Activated T-cell treated with anti-CD3 and anti-CD28 coated beads for 48 hours (primary cell): ENCODE measurements at places on chromosomes 6 and 20.

DNA sequence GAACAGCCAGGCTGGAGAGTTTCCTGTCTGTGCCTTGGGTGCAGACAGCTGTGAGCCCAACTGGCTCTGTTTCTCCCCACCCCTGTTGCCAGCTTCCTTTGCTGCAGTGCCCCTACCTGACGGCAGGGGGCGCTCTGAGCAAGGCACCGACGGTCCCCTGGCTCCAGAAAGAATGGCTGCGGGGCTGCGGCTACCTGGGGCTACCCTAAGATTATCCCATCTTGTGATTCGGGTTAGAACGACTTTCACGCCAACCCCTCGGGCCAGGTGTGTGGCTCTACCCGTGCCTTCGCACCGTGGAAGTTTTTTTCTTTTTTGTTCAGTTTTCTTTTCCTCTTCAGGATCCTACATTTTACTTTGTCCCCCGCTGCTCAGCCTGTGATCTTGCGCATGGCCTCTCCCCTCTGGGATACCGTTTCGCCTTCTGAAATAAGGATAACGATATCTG is 33.4 kb upstream of the AAR2 start:
- peak; percentile 72 for DNase-seq

DNA sequence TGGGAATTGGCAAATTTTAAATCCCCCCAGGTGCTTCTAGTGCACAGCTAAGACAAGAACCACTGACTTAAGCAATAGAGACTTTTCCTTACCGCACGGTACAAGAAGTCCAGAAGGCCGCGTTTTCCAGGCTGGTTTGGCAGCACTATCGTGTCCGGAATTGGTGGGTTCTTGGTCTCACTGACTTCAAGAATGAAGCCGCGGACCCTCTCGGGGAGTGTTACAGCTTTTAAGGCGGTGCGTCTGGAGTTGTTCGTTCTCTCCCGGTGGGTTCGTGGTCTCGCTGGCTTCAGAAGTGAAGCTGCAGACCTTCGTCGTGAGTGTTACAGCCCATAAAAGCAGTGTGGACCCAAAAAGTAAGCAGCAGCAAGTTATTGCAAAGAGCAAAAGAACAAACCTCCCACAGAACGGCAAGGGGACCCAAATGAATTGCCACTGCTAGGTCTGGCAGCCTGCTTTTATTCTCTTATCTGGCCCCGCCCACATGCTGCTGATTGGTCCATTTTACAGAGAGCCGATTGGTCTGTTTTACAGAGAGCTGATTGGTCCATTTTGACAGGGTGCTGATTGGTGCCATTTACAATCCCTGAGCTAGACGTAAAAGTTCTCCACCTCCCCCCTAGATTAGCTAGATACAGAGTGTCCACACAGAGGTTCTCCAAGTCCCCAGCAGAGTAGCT is 264.5 kb downstream of the PREX1 start:
- DNase-seq: no peak

DNA sequence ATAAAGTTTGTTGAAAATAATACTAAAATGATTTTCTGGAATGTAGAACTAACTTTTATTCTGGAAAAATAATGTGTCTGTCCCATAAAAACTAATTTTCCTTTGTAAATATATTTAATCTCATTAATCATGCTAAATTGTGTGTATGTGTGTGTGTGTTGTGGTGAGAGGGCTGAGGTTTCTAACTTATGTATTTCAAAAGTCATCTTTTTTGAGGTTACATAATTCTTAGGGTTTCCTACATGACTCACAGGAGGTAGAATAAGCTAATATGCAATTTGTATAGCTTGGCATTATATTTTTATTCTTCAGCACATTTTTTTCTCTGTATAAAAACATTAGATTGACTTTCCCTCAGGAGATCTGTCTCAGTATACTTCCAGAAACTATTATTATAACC is 64.1 kb upstream of the CLVS2 start:
- DNase-seq: no peak

- DNase-seq: no peak
Observed at GRCh38 chr6:64724091-64724490, 982.9 kb downstream of the EYS start.

DNA sequence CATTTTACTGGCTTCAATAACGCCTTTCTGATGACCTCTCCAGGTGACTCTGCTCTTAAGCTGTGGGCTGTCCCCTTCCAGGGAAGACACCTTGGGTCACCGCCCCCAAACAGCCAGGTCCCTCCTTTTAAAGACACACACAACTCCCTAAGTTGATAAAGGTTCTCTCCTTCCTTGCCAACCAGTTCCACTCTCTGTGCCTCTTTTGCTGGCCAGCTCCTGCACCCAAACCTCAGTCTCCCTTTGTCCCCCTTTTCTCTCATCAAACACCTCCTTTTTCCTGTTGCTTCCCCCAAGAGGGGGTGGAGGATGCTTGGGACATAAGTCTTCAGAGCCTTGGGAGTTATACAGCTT is 1.0 kb downstream of the NCOA6 start:
- peak; percentile 67 for DNase-seq

DNA sequence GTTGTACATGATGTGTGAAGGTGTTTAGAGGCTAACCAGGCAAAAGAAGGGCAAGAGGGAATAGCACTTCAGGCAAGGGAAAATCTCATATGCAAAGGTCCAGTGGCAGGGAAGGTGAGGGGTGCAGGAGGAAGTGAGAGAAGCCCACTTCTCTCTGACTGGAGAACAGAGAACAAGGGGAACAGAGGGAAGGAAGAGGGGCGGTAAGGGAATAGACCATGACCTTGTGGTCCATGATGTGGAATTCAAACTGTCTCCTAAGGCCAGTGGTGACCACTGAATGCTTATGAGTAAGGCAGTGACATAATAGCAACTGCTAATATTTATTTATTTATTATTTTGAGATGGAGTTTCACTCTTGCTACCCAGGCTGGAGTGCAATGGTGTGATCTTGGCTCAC is 20.6 kb upstream of the SLC9A8 start:
- DNase-seq: no peak

GRCh38 chr6:16355699-16356446 is 117.5 kb downstream of the GMPR start:
- DNase-seq: no peak

DNA sequence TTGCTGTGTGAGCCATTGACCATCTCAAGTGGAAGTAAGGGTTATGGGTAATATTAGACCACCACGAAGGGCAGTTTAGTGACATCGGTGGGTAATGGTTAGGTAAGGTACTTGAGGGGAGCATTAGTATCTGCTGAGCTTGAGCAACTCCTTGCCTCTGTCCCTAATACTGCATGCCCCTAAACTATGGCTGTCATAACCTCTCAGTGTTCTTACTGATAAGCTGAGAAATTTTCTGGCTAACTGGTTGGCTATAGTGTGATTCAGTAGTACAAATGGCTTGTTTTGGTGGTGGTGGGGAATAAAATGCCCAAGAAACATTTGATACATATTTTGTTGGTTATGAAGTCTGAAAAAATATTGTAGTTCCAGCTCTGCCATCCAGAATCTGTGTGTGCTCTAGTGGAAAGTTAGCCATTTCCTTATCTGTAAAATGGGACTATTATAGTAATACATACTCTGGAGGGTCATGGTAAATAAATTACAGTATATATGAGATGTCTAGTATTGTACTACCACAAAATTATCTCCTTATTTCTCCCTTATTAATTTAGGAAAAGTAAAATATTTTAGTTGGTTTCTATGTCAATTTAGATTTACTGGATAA is 113.1 kb downstream of the NCOA3 start:
- DNase-seq: no peak

DNA sequence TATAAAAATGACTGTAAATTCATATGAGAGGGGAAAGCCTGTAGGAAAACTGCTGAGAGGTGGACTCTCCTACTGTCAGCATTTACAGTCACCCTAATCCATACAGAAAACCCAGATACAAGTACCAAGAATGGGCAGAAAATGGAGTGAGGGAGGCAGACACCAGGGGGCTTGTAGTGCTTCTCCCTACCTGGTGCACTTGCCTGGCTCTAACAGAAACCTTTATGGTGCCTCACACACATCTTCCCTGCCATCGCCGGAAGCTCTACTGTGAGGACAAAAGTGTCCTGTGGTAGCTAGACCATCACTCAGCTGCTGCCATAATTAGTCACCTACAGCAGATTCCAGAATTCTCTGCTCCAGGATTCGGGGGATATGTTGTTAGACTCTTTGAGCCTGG is 441.3 kb downstream of the TFAP2B start:
- no peak for DNase-seq

DNA sequence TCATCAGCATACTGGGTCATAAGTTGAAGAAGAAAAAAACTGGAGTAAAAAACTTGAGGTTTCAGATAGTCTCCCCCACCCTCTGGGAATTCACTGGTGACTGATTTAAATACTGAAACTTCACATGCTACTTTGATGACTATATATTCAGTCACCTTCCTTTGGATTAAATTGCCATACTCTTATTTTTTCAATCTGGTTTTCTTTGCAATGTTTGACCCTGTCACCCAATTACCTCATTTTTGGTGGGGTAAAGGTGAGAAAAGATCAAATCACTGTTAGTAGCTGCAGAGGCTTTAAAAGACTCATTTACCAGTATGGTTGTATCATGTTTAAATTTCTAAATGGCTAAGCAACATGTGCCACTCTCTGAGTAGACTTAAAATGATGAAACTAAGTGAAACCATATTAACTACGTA is 862.7 kb upstream of the FLRT3 start:
- DNase-seq: no peak

DNA sequence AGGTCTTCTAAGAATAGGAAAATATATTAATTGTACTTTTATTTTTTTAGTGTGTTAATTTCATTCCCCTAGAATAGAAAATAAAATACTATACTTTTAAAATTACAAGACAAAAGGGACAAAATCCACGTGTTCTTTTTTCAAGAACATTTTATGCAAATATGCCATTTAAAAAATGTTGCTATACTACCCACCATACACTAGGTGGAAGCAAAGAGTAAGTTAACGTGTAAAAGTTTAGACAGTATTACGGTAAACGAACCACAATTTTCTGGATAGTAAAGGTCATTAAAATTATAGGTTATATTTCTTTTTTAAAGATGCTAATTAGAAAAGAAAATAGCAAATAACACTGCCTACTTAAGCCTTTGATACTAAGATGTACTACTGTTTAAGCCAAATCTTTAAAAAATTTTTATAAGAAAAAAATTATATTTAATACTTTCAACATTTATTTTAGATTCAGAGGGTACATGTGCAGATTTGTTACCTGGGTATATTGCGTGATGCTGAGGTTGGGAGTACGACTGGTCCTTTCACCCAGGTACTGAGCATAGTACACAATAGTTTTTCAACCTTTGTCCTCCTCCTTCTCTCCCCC is 287.6 kb downstream of the PHF3 start:
- DNase-seq: no peak

GRCh38 chr6:137001977-137002302 is 42.8 kb downstream of the IL20RA start:
- DNase-seq: no peak

GRCh38 chr6:137349856-137350830 is 131.0 kb upstream of the IFNGR1 start:
- DNase-seq: no peak

DNA sequence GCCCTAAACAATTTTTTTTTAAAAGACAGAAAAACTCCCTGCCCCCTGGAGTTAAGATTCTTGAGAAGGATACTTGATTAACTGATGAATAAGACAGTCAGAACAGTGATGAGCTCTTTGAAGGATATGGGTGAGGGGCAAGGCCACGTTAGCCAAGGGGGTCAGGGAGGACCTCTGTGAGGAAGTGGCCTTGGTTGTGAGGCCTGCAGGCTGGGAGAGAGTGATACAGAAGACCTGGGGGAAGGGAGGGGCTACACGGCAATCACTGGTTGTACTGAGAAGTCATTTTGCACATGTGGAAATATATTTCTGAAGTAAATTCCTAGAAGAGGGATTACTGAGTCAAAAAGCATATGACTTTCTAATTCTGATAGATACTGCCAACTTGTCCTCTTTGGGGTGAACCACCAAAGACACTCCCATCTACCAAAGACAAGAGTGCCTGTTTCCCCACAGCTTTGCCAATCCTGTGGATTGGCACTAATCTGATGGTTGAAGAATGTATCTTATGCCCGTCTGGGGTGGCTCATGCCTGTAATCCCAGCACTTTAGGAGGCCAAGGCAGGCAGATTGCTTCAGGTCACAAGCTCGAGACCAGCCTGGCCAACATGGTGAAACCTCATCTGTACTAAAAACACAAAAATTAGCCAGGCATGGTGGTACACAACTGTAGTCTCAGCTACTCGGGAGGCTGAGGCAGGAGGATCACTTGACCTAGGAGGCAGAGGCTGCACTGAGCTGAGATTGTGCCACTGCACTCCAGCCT is 22.3 kb upstream of the BCAS4 start:
- DNase-seq: no peak

DNA sequence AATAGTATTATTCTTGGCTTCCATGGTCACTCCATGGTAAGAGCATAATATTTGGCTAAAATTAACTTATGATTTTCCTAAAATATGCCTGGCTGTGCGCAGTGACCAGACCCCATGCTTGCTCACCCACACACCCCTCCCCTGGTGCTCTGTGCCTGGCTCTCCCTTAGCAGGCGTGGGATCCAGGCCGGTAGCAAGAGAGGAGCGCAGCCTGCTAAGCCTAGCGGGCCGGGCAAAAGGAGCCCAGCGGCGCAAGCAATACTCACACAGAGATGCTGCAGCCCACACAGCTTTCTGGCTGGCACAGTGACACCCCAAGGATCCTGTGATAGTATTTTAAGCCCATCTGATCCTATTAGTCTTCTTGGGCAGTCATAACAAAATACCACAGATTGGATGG is 79.8 kb upstream of the EYS start:
- no peak for DNase-seq

GRCh38 chr6:107698146-107698545 is 126.0 kb downstream of the SCML4 start:
- DNase-seq: no peak

DNA sequence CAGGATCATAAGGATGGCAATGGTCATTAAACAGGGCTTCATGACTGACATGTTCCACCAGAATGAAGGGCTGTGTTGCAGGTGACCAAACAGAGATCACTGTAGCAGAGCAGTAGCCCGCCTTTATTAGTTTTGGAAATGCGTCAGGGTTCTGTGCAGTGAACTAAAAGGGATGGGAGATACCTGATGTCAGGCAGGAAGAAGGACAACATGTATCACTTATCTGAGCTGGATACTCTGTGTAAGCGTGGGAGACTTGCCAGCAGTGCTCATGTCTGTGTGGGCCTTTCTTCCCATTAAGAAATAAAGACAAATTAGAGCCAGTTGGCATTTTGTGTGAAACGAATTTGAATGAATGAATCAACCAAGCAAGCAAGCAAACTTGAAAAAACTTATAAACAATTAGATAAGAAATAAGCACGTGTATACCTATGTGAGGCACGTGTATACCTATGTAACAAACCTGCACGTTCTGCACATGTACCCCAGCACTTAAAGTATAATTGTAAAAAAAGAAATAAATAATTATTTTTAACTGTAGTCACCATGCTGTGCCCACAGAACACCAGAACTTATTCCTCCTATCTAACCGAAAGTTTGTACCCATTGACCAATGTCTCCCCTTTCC is at the start of gene DEFB116:
Gene DEFB116, minus strand, starts transcription at position 51 of the 628 bp plus-strand sequence. Its CDS starts 0 bp downstream, at position 51.
- DNase-seq: no peak

DNA sequence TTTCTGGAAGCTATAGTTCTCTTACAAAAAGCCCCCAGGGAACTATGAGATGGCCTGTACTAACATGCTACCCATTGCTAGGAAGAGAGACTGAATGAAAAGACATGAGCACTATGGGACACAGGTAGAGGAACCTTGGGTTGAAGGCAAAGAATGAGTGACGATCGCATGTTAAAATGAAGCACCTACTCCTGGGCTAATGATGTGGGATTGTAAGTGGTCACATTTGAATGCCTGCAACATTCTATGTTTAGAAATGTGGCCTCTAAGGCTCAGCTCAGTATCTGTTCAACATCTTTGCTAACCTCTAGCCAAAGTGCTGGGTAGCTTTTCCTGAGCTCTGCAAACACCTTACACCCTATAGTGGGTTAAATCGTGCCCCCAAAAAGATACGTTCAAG is 5.2 kb upstream of the ZC3H12D start:
- no peak for DNase-seq
